Suppressor macrophage treated with lipopolysaccharide for 1 hour (primary cell): ENCODE measurements at places on chromosomes 3 and 15.

GRCh38 chr3:133055339-133055738 is 17.1 kb downstream of the TMEM108 start:
- no peak for DNase-seq

DNA sequence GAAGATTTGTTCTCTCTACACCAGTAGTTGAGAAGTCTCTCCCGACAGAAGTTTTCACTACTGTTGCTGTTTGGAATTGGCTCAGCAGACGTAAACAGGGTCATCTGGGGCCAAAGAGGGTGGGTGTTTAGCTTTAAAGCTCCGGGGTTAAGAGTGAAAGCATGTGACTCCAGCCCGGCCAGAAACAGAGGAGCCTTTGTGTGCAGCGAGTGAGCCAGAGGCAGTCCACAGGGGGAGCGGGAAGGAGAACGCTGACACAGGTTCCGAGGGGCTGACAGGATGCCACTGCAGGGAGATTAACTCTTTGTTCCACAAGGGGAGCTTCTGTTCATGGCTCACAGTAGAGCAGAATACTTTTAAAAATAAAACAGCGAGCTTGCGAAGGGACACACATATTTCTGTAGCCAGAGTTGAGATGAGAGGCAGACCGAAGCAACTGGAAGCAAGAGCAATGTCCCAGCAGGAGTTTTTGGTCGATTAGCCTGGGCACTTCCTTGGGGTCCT is 26.9 kb downstream of the BMF start:
- DNase-seq, result peak; percentile 69

- no peak for DNase-seq
These were observed 955.6 kb downstream of the ROBO1 start for GRCh38 chr3:78812166-78812565.

DNA sequence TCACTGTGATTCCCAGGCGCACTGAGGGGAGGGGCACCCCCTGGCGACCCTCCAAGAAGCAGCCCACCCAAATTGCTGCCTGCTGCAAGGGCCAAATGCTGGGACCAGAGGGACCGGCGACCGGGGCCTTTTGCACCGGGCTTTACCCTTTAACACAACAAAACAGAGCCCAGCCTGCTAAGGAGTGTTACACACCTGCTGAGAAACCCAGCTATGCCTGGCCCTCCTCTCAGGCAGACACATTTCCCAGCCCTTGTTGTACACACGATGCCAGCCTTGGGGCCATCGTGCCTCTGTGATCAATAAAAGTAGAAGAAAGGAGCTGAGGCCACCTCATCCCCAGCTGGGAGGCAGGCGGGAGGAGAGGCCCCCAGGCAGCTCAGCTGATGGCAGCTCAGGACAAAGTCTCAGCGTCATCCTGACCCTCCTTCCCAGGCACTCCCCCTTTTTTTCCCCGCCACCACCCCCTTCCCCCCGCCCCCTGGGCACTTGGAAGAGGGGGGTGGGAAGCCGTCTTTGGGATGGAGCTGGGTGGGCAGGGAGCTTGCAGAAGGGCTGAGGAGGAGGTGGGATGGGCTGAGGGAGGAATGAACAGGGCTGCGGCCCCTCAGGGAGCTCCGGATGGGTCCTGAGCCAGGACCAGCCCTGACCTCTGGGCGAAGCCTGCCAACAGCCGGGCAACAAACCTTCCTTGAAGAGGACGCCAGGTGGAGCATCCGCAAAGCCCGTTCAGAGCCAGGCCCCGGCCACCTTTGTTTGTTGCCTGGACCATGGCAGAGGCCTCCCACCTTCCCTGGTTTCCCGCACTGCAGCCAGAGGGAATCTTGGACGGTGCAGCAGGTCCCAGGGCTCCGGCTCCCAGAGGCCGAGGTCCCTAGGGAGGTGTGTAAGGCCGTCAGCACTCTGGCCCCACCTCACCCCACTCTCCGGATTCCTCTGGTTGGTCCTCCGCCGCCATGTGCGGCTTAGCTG is 45.9 kb upstream of the SEC61A1 start:
- DNase-seq, result no peak

GRCh38 chr3:194303749-194304148 is 47.4 kb downstream of the CPN2 start:
- no peak for DNase-seq

GRCh38 chr3:37229740-37230139 is 55.4 kb upstream of the LRRFIP2 start:
- DNase-seq, result no peak

DNA sequence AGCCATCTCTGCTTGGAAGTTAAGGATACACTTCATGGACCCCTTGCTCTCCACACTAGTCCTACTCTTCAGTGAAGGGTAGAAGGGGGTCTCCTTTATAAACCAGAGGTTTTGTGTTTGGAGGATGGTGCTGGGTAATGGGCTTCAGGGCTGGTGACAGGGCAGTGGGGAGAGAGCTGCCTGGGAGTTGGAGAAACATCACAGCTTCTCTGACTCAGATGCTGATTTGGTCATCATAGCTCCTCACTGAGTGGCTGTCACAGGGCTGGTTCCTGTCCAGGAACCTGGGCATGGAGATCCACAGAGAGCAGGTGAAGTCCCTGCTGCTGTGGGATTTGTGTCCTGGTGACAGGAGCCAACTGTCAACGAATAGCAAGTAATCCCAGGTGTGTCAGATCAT is 333.9 kb upstream of the ATP10A start:
- DNase-seq, result no peak
